Kidney epithelial cell (primary cell): ENCODE measurements at places on chromosomes 6 and 20. TPM values are rescaled to one million over a fixed set of nuclear protein-coding genes. Genes with fewer than 3 reads are reported as not detected.

The PRR18 gene
- total RNA-seq = 0.13 and 0.55 TPM in 2 replicates

The PTCHD4 gene
- 3.0 and 3.4 TPM in 2 replicates for total RNA-seq

The OOEP gene
- 0.41 and 0.50 TPM in 2 replicates for total RNA-seq

The ZSWIM3 gene
- 3.8 and 4.7 TPM in 2 replicates for total RNA-seq

The FAXC gene
- total RNA-seq = 7.5 and 10.1 TPM in 2 replicates

The POM121L2 gene
- not detected in 2 replicates for total RNA-seq

The MAP7 gene
- 16.0 and 17.6 TPM in 2 replicates for total RNA-seq

The BPIFB1 gene
- not detected in 2 replicates for total RNA-seq

The MCHR2 gene
- not detected in 2 replicates for total RNA-seq

The MEI4 gene
- total RNA-seq = 0.21 TPM in 1 of 2 replicates, not detected in the other

The PPP1R14C gene
- total RNA-seq = 37.0 and 45.5 TPM in 2 replicates

The NFYA gene
- total RNA-seq = 33.3 and 36.6 TPM in 2 replicates

The BMP2 gene
- 16.2 and 17.2 TPM in 2 replicates for total RNA-seq

The CAGE1 gene
- total RNA-seq = not detected in 2 replicates

The ANGPT4 gene
- total RNA-seq = not detected in 2 replicates

The WFDC12 gene
- total RNA-seq = not detected in 2 replicates

The VARS1 gene
- 165 and 181 TPM in 2 replicates for total RNA-seq

The ZC3H12D gene
- total RNA-seq = not detected in 2 replicates

The PRPH2 gene
- 0.21 and 0.34 TPM in 2 replicates for total RNA-seq

The IMPG1 gene
- total RNA-seq = not detected in 2 replicates

The TINAG gene
- 0.75 and 1.3 TPM in 2 replicates for total RNA-seq

The BMP5 gene
- under 0.01 TPM in 1 of 2 replicates, not detected in the other for total RNA-seq

The SIRPA gene
- 40.6 and 50.2 TPM in 2 replicates for total RNA-seq

The GGTLC1 gene
- not detected in 2 replicates for total RNA-seq

The PREP gene
- 18.0 and 18.8 TPM in 2 replicates for total RNA-seq

The LYRM2 gene
- 25.7 and 29.2 TPM in 2 replicates for total RNA-seq

The GDAP1L1 gene
- not detected in 2 replicates for total RNA-seq

The MLN gene
- total RNA-seq = not detected in 2 replicates

The SCRT2 gene
- total RNA-seq = not detected in 2 replicates

The OR2J2 gene
- total RNA-seq = not detected in 2 replicates

The MAP1LC3A gene
- 63.0 and 72.5 TPM in 2 replicates for total RNA-seq

The SNAI1 gene
- 1.0 TPM in 1 of 2 replicates, not detected in the other for total RNA-seq

The SYCP2 gene
- total RNA-seq = 1.0 and 2.3 TPM in 2 replicates

The SALL4 gene
- total RNA-seq = 4.4 and 5.3 TPM in 2 replicates

The TOMM6 gene
- total RNA-seq = 125 and 143 TPM in 2 replicates

The FAM83C gene
- total RNA-seq = not detected in 2 replicates

The HLA-DRB5 gene
- 0.21 TPM in 1 of 2 replicates, not detected in the other for total RNA-seq

The LKAAEAR1 gene
- not detected in 2 replicates for total RNA-seq

The NKX2-4 gene
- not detected in 2 replicates for total RNA-seq

The SPDEF gene
- total RNA-seq = not detected in 2 replicates

The TRIM31 gene
- total RNA-seq = not detected in 2 replicates

The HLA-DPA1 gene
- 0.29 and 0.48 TPM in 2 replicates for total RNA-seq

The SMPDL3A gene
- total RNA-seq = 6.3 and 6.8 TPM in 2 replicates

The ISM1 gene
- total RNA-seq = 0.27 TPM in 1 of 2 replicates, not detected in the other

The C6orf58 gene
- not detected in 2 replicates for total RNA-seq

The USP49 gene
- total RNA-seq = 1.8 and 2.4 TPM in 2 replicates

The UNC5CL gene
- 1.1 and 1.8 TPM in 2 replicates for total RNA-seq

The TULP1 gene
- not detected in 2 replicates for total RNA-seq

The PLA2G7 gene
- 1.1 and 1.7 TPM in 2 replicates for total RNA-seq

The TPD52L1 gene
- 57.7 and 63.3 TPM in 2 replicates for total RNA-seq

The GFRAL gene
- not detected in 2 replicates for total RNA-seq

The UST gene
- total RNA-seq = 3.5 and 5.2 TPM in 2 replicates

The KCNG1 gene
- 50.8 and 59.9 TPM in 2 replicates for total RNA-seq

The MTHFD1L gene
- total RNA-seq = 92.7 and 116 TPM in 2 replicates

The TCF21 gene
- 0.33 and 0.68 TPM in 2 replicates for total RNA-seq
